Esophagus squamous epithelium (tissue), 5 donors: ENCODE measurements at places on chromosomes 1 and 21.

DNA sequence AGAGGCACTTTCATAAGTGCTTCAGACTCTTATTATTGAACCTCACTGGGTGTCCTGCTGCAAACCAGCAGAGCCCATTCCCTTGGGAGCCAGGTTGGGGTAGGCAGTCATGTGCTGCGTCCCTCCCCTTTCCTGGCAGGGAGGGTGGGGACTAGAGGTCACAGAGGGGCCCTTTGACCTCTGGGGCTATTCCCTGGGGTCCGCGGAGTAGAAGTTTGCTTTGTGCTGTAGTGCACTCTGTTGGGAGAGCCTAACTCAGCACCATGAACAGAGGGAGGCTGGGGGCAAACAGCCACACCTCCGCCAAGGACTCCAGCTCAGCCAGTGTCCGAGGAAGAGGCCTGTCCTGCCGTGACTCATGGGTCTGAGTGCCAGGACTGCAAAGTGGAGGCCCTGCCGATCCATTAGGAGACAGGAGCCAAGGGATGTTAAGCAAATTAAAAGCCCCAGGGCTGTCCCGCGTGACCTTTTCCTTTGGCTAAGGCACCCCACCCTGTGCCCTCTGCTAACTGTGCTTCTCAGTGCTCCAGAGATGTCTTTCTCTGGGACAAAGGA is 3.0 kb upstream of the IGSF21 start:
- DNase-seq: no peak

GRCh38 chr1:224356685-224357625 is at the start of gene CNIH4:
Gene CNIH4 (plus strand): TSS chr1:224356879. CDS start chr1:224356925, 46 bp downstream.
- peak; percentile 78 for DNase-seq

DNA sequence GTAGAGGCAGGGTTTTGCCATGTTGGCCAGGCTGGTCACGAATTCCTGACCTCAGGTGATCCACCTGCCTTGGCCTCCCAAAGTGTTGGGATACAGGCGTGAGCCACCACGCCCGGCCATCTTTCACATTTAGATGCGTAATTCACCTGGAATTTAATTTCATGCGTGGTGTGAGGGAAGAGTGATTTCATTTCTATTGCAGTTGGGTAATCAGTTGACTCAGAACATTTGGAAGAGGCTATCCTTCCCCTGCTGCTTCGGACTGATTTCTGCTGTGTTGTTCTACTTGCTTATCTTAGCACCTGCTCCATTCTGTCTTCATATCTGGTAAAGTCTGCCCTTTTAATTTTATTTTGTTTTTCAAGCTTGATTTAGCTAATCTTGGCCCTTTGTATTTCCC is 19.1 kb downstream of the DIP2A start:
- no peak for DNase-seq

DNA sequence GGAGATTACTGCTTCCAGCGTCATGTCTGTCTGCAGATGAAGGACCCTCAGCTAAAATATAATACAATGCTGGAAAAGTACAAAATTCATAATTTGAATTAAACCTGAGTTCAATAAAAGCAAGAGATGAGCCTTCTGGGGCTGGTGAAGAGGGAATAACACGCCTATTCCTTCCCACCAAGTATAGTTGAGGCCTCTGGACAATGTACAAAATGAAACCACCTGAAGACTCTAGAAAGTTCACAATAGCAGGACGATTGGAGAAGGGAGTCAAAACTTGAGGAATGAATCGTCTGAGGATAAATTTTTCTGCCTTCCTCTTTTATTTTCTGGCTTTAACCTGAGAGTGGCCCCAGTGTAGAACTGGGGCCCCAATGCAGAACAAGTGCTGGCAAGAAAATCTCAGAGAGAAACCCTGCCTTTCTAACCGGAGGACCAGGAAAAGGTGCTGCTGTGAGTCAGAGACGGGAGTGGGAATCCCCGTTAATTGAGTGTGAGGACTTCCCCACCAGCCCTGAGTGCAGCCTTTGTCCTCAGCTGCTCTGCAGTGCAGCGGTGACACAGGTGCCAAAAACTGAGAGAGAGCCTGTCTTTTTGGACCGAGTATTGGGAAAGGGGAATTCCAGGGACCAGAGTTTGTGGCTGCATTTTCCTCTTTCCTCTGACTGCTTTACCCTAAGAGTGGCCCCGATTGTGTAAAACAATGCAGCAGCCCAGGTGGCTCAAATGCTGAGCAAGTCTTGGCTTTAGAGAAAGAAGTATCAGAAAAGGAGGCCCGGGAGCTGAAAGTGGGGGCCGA is 264.9 kb downstream of the DYRK1A start:
- no peak for DNase-seq

DNA sequence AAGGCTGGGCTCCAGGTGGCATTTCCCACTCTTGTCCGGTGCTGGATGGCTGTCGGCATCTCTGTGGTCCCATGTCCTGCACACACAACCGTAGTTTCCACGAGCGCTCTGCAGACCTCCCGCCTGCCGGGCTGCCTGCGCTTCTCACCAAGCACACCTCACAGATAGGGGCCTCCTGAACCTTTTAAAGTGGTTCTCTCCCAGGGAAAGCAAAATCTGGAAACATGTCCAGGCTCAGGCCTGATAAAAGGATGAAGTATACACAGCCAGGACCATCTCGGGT is 46.2 kb downstream of the CAPN9 start:
- no peak for DNase-seq

- DNase-seq: no peak
Measured at GRCh38 chr1:7519861-7520395, 251.2 kb upstream of the VAMP3 start.

DNA sequence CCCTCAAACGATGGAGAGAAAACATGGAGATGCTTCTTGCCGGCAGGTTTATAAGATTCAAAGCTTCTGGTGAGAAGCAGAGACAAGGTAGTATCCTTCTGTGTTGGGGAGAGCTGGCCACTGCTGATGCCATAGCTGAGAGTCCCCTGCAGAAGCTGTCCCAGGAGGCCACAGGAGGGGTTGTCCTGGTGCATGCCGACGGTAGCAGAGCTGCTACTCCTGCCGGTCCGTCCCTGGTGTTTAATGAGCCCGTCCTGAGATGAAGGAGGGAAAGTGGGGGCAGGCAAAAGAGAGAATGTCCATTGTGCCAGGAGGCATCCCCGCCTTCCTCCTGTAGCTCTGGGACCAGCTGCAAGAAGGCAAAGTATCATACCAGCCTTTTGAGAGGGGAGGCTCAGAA is 10.4 kb upstream of the C2CD2 start:
- no peak for DNase-seq

DNA sequence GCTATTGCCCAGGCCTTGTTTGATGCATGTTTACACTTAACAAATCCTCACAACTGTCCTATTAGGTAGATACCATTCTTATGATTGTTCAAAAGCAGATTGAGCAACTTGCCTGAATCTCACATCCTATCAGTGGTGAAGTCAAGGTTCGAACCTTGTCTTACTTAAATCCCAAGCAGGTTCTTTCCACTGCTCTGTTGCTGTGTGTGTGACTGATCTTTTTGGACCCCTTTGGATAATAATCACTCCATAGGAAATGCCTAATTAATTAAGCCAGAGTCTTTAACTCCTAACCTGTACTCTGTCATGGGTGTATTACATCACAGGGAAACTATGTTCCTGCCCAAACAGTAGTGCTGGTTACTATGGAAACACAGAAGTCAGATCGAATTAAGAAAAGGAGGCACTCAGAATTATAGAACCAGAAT is 84.2 kb downstream of the SPATA46 start:
- DNase-seq: no peak

- no peak for DNase-seq
Measured at GRCh38 chr21:31064803-31065202, 26.5 kb upstream of the KRTAP19-8 start.

DNA sequence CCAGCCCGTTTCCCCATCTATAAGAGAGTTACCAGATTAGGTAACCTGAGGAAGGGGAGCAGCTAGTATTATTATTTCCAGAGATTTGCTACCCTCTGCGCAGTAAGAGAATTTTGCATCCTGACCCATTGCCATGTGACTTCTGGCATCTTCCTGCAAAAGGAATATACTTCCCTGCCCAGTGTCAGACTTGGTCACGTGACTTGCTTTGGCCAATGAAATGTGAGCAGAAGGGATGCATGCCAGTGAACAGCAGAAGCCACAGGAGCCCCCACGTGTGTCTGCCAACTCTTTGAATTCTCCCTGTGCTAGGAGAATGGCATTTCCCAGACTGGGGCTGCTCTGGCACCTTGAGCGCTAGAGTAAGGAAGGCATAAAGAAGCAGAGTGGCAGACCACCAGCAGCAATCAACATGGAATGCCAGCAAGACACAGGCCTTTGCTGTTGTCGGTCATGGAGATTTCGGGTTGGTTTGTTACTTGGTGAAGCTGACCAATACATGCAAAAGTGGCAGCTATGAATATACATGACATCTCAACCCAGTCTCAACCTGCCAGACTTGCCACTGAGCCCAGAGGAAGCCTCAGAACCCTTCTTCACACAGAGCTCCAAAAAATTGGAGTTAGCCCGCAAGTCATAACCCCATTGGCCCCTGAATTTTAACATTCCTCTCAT is 26.4 kb upstream of the SDHB start:
- no peak for DNase-seq

GRCh38 chr1:180603850-180604226 is 28.0 kb upstream of the XPR1 start:
- DNase-seq: no peak

GRCh38 chr1:110069404-110070281 is 829 bp downstream of the ALX3 start:
- no peak for DNase-seq

- DNase-seq: no peak
Measured at GRCh38 chr1:99292886-99293285, 28.6 kb downstream of the PLPPR4 start.

DNA sequence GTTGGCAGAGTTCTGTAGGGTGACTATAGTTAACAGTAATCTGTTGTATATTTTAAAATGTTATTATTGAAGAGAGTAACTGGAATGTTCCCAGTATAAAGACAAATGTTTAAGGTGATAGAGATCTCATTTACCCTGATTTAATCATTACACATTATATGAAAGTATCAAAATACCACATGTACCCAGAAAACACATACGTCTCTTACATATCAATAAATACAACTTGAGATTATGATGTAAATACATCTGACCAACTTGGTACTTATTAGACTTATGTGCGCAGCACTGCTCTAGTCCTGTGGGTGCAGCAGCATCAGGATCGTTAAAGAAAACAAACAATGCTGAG is 670 bp upstream of the PARK7 start:
- DNase-seq: no peak

GRCh38 chr1:1146026-1146425 is 27.7 kb upstream of the TTLL10 start:
- no peak for DNase-seq

DNA sequence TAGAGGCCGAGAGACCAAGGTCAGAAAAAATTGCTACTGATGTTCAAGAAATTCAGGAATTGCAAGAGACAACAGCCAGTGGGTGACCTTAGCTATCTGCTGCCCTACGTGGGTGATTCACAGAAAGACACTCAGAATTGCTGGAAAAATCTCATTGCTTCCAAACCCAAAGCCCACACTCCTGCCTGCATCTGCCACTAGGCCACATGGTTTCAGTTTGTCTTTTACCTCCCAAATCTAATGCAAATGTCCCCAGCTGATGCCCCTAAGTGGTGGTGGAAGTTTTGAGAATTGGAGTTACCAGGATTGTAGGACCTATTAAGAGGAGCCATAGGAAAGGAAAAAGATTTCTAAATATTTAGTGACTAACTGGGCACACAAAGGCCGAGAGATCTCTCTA is 341.5 kb upstream of the CHRM3 start:
- no peak for DNase-seq

- DNase-seq: no peak
Measured at GRCh38 chr1:12771186-12771585, 2.4 kb upstream of the PRAMEF12 start.

DNA sequence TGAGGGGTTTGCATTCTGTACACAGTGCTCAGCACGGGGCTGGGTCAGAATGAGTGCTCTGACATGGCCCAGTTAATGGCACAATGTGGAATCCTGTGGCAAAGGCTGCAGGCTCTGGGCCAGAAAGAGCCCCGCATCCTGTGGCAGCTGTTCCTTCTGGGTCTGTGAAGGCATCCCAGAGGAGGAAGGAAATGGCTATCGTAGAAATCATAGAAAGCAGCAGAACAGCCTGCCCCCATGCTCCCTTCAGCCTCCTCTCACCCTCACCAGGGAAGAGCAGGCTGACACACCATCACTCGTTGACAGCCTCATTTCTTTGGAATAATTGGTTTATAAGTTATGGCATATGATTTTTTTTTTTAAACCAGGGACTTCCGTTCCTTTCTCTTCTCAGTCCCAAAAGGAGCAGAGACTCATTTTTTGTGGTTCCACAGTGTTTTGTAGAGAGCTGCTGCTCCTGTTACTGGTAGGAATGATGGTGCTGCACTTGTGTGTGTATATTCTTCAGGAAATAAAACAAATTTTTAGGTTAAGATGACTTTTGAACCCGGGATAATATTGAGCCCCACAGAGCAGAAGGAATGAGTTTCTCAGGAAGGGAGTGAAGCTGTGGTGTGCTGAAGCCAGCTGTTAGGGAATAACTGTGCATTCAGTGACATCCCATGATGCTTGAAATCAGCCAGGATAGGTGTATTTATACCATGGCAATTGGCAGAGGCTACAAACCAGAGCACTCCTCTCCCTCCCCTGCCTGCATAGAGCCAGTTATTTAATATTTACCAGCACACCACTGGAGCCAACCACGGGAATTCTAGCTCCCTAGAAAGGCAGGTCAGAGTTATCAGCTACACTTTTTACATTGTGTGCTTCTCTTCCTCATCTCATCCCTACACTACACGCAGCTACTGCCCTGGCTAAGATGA is 32.0 kb downstream of the PLXNA2 start:
- DNase-seq: no peak

- no peak for DNase-seq
Measured at GRCh38 chr1:38244218-38244845, 197.7 kb upstream of the POU3F1 start.

DNA sequence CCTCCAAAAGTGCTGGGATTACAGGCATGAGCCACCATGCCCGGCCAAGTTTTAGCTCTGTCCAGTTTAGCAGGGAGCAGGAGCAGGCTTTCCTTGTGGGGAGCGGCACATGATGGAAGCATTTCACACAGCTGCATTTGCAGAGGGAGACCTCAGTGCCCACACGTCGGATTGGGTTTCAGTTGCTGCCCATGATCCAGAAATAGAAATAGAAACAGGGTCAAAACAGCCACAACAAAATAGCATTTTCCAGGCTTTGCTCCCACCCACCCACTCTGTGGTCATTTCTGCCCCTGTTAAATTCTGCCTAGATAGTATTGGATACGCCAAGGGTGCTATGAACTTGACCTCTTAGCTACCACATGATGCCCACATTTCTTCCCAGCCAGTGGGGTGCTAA is 128.4 kb downstream of the CNIH3 start:
- no peak for DNase-seq

- no peak for DNase-seq
Measured at GRCh38 chr1:183097438-183098051, 74.3 kb downstream of the LAMC1 start.
